Ureter (tissue), 1 donor: ENCODE measurements at places on chromosomes 4 and X. TPM values are rescaled to one million over a fixed set of nuclear protein-coding genes. Genes with fewer than 3 reads are reported as not detected.
A peak's percentile ranks its signal among the peaks of the same experiment; 100 is the strongest.

Gene TREX2
- 2.1 TPM for total RNA-seq

Gene CAPN6
- total RNA-seq: 0.47 TPM

Gene TBC1D9
- 64.3 TPM for total RNA-seq

Gene PABPC5
- 1.6 TPM for total RNA-seq

Gene ANXA3
- 39.4 TPM for total RNA-seq

Gene TRMT10A
- total RNA-seq: 12.5 TPM

Gene CCNI
- 238 TPM for total RNA-seq

Gene SUV39H1
- 4.1 TPM for total RNA-seq

Gene PLP1
- total RNA-seq: 2.1 TPM

Gene CITED1
- total RNA-seq: not detected

DNA sequence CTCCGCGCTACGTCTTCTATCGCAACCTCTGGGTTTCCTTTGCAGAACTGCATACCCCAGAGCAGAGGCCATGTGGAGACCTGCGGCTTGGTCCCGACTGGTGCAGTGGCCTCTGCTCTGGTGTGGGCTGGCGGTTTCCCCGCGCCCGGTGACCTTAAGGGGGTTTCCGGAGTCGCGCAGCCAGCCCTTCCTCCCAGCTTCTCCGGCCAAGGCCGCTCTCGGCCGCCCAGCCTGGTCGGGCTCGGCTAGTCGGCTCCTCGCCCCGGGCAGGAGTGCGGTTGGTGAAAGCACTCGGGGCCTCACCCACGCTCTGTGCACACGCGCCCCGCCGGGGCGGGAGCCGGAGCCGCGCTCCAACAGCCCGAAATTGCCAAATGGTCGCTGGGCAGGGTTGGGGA, 84.9 kb downstream of the BCOR start:
- DNase-seq: no peak

DNA sequence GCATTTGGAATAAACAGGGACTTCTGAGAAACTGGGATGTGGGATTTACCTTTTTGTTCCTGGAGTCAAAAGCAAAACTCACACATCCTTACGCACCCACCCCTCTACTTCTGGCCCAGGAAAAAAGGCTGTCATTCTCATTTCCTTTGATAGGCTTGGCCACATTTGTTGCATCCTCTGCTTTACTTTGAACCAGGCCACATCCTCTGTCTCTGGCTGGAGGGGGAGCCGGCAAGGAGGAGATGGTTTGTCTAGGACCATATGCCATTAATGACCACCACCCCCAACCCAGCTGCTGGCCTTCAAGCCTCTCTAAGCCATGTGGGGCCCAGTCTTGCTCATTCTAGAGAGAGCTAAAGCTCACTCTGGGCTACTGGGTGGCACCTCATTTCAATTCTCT, 64.5 kb downstream of the ATG4A start:
- no peak for DNase-seq

DNA sequence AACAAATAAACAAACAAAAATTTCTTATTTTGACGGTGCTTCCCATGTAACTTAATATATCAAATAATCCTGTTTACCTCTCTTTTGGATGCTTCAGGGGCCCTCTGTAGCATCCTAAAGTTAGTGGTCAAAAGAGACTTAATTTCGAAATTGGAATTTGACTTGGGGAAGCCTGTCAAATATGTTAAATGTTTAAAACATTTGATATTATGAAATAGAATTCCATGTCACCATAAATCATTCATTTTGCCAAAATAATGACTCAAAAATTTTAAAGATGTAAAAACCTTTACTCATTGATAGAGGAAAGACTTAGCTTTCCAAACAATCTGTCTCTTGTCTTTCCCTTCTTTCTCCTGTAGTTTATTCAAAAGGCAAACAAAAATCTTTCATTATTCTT, 20.6 kb upstream of the TEX13A start:
- DNase-seq: no peak

- DNase-seq: peak; percentile 23
Measured at GRCh38 chrX:69031971-69032391, 133.3 kb downstream of the PJA1 start.

DNA sequence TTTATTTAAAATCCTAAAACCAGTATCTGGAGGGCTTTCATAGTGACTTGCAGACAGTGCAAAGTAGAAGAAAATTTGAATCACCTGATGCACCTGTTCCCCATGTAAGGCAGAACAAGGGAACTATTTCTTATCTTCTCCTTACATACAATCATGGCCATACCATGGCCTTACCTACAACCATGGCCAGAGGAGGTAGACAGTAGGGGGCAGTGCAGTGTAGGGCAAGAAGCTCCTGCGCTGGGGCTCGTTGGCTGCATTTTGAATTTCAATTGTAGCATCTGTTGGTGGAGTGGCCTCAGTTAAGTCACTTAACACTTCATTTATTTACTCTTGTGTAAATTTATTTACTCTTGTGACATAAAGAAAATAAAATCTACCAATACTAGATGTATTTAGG, 33.0 kb downstream of the GALNTL6 start:
- DNase-seq: no peak

DNA sequence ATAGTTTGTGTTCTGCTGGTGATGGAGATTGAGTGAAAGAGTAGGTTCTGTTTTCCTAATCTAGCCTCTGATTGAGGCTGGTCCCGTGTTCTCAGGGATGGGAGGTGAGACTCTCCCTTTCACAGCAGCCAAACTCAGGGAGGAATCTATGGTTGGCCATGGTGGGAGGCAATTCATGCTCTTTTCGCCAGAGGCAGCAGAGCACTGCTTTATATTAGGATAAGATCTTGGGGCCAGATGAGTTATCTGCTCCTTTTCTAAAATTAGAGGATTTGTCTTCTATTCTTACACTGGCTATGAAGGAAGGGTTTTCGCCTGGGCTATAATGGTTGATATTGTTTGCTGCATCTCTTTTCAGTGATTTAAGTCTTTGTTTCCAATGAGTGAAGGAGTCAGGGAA, 63.9 kb upstream of the NLGN4X start:
- DNase-seq: no peak

GRCh38 chr4:40910706-40911105, 161.0 kb downstream of the NSUN7 start:
- DNase-seq: no peak

DNA sequence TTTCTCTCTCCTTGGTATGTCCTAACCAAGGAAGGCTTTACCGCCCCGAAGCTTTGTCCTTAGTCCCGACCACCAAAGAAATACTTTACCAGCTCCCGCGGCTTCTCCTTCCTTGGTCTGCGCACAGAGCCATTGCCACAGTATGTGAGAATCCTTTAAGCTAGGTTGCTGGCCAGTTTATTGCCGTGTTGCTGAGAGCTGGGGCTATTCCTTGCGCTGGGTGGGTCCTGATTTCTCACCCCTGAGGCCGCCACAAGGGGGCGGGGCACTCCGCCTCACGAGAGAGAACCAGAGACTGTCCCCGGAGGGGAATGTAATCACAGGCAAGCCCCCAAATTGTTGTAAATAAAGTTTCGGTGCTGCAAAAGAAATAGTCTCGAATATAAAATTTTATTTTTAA, 331.0 kb upstream of the PCDH10 start:
- DNase-seq: no peak

DNA sequence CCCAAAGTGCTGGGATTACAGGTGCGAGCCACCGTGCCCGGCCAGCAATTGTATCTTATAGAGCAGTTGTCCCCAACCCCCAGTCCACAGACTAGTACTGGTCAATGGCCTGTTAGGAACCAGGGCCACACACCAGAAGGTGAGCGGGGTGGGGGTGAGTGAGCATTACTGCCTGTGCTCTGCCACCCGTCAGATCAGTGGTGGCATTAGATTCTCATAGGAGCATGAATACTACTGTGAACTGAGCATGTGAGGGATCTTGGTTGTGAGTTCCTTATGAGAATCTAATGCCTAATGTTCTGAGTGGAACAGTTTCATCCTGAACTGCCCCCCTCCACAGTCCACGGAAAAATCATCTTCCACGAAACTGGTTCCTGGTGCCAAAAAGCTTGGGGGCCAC, 328.0 kb upstream of the BOD1L1 start:
- DNase-seq: no peak

DNA sequence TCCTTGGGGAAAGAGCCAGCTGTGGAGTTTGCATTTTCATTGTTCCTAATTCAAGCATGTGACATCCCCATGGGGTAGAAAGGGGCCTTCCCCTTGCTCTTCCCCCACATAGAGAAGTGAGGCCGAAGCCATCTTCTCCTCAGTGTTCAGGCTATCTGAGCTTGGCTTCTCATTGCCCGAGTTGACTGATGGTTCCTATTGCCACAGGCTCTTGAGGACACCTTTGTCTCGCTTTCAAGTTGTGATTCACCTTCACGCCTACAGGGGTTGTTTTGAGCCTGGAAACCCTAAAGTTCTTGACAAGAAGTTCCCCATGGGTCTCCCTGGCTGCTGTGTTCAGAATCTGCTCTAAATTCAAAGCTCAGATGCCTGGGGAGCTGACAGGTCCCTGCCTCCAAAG, 25.0 kb downstream of the CCNQ start:
- no peak for DNase-seq

- DNase-seq: no peak
Measured at GRCh38 chrX:71619193-71619592, 882 bp upstream of the CXCR3 start.

DNA sequence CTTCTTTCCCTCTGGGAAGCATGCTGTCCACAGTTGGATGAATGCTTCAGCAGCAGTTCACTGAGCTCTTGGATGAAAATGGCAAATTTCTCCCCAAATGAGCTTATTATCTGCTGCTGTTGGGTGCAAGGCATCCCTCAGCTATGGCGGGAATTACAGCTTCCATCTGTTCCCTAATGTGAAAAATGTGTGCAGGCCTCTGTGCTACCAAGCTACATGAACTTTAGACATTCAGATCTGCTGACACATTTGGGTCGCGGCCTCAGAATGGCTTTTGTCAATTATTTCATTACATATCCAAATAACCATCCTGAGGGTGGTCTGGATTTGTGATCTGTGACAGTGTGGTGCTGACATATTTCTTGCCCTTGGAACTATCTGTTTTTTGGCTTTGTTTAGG, 119.5 kb upstream of the SCML1 start:
- DNase-seq: no peak

DNA sequence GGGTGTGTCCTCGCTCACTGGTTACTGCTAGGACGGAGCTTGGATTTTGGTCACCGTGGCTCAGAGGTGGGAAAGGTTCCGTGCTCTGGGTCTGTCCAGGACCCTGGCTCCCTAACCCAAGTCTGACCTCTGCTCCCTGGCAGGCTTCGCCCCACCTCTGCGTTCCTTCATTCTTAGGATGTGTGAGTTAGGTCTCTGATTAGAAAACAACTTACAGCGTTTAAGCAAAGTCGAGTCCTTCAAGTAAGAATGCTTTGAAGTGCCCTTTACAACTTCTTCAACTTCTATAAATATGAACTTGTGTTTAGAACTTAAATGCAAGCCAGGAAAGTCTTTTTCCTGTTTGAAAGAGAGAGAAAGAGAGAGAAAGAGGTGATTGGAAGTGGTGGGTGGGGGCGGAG, 891 bp downstream of the TLR2 start:
- DNase-seq: no peak

- DNase-seq: no peak
Measured at GRCh38 chrX:51860679-51861078, 32.7 kb upstream of the MAGED1 start.

DNA sequence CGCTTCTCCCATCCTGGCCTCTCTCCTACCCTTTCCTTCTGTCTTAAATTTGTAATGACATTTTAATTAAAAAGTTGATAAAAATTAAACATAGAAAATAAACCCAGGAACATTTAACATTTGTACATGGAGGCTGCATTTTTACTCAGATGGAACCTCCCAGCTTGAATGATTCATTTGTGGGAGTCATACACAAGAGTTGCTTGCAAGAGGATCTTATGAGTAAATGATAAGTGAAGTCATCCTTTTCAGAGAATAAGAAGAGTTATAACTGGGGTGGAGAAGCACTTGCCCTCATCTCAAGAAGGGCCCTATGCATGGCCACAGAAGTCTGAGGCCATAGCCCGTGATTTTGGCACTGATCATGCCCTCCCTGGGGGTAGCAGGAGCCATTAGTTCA, 482.9 kb upstream of the BOD1L1 start:
- DNase-seq: no peak

- DNase-seq: no peak
Measured at GRCh38 chr4:11954093-11954492, 525.4 kb upstream of the HS3ST1 start.
